ENCODE measurements at places on chromosomes 3 and 15. TPM values are rescaled to one million over a fixed set of nuclear protein-coding genes. Genes with fewer than 3 reads are reported as not detected.

CFAP20DC gene
- 0.47 TPM for total RNA-seq

BDH1 gene
- total RNA-seq: 9.9 TPM

MNS1 gene
- total RNA-seq: 1.8 TPM

ATG7 gene
- total RNA-seq: 24.2 TPM

AMOTL2 gene
- total RNA-seq: 20.5 TPM

DNA sequence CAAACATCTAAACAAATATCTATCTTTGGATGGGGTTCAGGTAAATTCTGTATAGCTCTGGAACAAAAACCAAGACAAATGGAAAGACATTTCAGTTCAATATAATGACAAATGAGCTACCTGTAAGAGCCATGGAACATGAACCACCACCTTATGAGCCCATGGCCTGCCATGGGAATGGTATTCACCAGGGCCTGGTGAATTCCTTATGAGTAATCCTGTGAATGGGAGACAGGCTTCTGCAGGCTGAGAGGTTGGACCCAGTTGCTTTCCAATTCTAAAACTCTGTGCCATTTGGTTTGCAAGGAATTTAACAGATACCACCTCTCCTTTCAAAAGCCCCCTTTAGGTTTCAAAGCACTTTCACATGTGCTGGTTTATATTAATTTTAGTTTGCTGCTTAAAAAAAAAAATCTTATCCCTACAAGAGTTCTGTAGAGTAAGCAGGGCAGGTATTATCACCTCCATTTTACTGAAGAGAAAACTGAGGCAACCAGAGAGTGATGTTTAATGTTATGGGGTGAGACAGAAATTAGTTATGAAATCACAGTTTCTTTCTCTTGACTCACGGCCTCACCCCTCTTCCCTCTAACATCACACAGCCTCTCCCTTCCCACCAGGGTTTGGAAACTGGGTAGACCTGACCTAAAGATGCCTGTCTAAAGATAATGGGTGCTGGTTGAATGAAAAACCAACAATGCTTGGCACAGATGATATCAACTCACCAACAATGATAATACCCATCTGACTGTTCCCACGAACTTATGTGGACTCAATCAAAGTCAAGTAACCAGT is 397.6 kb upstream of the WNT5A start:
- DNase-seq: no peak

DNA sequence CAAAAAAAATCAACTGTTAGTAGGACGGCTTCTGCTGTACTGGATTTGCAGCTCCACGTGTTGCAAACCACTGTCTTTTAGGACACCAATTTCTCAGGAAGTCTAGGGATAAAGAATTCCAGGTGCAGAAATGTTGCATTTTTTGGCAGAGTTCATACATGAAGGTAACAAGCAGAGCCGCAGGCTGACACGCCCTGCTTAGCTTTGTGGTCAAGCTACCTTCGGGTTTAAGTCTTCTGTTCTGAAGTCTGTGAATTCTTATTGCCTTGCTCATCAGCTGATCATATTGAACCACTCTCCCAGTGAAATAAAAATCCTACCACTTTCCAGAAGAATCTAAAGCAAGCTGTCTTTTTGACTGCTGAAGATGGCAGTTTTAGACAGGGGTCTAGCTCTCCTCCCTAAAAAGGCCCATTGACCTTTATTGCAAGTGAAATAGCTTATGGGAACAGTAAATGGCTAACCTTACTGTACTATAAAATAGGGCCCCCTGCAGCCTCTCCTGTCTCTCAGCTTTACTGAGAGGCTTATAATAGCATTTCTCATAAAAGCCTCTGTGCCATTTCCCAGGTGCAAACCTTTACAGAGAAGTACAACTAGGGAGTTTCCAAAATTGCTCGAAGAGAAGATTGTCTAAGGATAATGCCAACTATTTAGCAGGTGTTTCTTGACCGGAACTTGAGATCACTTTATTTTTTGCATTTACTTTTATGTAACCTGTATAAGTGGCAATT is 262.2 kb upstream of the IL12A start:
- no peak for DNase-seq

DNA sequence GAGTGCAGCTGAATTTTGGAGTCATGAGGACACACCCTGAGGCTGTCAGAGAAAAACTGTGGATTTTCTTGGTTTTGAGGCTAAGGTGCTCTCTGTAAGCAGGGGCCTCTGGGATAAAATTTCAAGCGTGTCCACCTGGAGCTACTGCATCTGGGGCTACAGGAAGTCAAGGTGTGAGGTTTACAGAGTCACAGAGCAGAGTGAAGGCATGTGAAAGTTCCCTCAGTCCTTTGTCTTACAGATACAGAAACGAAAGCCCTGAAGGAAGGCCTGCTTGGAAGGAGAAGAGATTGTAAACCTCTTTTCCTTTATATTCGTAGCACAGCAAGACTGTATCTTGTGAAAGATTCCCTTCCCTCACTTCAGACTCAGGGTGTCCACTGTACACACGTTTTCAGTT is 138.6 kb downstream of the OPA1 start:
- DNase-seq: no peak

- no peak for DNase-seq
Observed at GRCh38 chr15:77749236-77749997, 116.7 kb upstream of the LINGO1 start.

GRCh38 chr15:75723171-75723846 is 10.7 kb upstream of the CSPG4 start:
- no peak for DNase-seq

- DNase-seq: no peak
Observed at GRCh38 chr3:18062657-18063025, 320.2 kb upstream of the TBC1D5 start.

- DNase-seq: no peak
Observed at GRCh38 chr3:46561951-46562350, 4.2 kb downstream of the LRRC2 start.

DNA sequence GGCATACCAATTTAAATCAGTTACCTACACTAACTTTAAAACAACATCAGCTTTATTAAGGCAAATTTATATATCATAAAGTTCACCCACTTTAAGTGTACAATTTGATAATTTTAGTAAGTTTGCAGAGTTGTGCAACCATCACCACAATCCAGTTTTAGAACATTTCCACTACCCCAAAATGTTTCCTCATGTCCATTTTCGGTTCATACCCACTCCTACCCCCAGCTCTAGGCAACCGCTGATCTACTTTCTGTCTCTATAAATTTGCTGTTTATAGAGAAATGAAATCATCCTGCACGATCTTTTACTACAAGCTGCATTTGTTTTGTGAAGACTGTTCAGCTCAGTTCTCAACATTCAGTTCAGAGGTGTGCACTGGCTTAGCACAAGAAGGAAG is 31.5 kb upstream of the FAM81A start:
- no peak for DNase-seq

DNA sequence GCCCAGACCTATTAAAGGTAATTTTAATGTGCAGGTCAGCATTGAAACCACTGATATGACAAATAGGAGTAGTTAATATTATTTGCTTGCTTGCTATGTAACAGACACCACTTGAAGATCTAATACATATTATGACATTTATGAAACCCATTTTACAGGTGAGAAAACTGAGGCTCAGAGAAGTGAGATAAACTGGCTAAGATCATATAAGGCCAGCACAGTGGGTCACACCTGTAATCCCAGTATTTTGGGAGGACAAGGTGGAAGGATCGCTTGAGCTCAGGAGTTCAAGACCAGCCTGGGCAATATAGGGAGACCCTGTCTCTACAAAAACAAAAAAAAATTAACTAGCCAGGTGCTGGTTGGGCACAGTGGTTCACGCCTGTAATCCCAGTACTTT is 33.1 kb upstream of the EIF4A2 start:
- no peak for DNase-seq
